NCI-H1092 treated with DMSO at 0.1 percent for 48 hours (cell line): ENCODE measurements at places on chromosomes 11 and 22.
A peak's percentile ranks its signal among the peaks of the same experiment; 100 is the strongest.

DNA sequence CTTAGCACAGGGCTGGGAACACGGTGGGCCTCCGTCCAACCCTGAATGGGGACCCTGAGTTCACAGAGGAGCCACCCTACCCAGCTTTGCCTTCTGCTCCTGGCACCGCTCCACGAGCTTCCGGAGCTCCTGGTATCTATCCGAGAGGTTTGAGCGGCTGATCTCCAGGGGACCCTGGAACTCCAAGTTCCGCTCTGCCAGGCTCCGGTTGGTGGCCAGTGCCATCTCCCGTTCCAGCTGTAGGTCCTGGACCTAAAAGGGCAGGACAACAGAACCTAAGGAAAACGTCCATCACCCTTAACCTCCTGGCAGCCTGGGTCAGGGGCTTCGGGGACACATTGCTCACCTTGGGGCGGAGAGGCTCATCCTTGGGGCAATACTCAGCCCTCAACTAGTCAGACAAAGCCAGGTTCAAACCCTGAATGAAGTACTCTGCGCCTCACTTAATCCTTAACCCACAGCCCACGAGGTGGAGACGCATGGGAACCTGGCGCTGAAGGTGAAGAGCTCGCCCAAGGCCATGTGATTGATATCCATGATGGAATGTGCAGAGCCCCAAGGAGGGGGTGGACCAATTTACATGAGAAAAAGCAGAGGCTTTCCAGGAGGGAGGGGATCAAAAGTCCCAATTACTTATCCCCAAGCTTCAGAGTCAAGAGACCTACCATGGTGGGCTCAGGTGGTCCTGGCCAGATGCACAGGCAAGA lies 27.1 kb downstream of the VPS37C start:
- DNase-seq: no peak

DNA sequence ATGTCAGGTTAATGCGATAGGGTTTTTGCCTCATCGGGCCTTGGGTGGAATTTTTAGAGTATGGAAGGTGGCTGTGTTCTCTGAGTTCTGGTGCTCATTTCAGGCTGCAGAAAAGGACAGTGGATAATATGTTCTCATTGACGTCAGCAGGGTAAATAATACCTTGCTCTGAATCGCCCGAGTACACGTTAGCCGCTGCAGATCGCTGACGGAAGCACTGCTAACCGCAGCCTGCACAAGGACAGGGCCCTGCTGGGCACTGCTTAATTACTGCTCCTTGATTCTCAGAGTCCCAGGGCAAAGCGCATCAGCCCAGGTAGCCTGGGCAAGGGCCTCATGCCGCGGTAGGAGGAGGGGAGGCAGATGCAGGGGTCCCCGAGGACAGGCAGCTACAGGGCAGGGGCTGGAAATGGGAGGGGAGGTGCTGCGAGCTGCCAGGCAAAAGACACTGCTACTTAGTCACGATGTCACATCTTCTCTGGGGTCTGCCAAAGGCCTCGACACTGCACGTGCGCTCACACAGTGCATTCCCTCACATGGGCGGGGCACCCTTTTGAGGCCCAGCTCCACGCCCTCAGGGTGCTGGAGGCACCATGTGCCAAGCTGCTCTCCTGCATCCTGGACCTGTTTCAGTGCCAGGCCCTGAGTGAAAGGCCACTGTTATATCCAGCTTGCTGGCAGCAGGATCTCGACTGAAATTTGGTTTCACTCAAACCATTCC lies 35.2 kb downstream of the PPP2R1B start:
- DNase-seq: peak; percentile 82

DNA sequence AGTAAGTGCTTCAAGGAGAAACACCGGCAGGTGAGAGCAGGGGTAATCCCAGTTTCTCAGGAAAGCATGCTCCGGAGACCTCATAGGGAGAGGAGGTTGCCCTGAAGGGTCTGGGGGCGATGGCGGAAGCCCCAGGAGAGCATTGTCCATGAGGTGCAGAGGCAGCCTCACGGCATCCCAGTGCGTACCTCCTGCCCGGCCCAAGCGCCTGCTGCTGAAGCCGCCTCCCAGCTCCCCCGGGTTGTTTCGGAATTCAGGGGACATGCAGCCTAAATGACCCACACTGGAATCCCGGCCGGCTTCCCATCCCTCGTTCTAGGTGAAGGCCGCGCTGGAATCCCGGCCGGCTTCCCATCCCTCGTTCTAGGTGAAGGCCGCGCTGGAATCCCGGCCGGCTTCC lies 2.7 kb downstream of the ZBED4 start:
- no peak for DNase-seq

GRCh38 chr22:44378380-44378779 lies 65.6 kb upstream of the SHISAL1 start:
- DNase-seq: no peak

DNA sequence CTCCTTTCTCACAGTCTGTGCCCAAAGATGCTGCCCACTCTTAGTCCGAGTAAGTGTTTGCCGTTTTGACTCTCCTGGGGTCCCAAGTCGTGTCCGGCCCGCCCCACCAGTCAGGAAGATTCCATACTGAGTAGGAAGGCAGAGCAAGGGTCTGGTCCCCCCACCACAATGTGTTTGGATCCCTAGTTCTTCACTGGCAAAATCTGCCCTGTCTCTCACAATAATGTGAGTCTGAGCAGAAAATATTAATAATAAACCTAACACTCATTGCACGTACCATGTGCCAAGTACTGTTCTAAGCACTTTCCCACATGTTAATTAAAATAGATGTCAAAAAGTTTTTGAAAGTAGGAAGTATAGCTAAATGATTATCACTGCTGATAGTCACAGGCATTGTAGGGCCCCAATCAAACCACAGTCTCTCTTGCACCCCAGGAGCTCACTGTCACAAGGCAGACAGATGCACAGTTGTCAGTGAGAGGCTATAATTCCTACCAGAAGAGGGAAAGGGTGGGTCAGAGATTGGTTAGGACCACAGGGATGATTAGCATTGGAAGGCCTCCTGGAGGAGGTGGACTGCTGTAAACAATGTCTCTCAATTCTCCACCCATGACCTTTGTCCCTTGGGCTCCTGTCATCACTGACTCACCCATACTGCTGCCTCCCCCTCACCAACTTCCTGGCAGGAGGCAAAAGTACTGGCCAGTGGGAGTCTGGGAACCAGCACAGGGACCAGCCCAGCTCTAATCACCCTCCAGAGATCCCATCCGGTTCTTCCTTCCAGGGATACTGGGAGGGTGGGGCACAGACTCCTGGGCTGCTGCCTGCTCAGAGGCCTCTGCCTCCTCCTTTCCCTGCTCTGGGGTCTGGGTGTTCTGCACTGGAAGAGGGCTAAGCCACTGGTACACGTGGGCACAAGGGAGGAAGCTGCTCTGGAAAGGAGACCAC lies 1.0 kb upstream of the POLD4 start:
- DNase-seq: no peak

DNA sequence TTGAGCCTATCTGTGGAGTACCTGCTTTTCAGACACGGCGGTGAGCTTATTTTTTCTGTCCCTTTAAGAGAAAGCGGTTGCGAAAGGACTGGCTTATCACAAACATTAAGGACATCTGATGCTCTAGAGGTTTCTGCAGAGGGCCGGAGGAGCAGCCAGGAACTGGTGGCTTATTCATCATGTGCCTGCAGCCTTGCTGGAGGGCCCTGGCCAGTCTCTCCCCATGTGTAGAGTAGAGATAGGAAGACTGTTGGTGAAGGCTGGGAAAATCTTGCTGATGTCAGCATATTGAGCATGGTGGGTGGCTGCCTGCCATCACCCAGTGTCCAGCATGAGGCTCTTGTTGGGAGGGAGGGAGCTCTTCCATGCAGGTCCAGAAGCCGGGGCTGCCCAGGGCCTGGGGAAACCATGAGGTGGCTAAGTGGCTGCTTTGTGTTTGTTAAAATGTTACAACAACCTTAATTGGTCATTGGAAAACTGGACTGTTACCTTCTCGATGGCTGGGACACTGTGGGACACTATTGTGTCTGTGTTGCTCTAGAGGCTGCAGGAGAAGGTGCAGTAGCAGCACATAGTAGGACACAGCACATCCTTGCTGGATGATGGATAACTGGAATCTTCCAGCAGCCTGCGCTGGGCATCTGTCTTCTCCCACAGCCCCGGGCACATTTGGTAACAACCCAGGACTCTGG lies 54.3 kb downstream of the TSPAN18 start:
- no peak for DNase-seq

DNA sequence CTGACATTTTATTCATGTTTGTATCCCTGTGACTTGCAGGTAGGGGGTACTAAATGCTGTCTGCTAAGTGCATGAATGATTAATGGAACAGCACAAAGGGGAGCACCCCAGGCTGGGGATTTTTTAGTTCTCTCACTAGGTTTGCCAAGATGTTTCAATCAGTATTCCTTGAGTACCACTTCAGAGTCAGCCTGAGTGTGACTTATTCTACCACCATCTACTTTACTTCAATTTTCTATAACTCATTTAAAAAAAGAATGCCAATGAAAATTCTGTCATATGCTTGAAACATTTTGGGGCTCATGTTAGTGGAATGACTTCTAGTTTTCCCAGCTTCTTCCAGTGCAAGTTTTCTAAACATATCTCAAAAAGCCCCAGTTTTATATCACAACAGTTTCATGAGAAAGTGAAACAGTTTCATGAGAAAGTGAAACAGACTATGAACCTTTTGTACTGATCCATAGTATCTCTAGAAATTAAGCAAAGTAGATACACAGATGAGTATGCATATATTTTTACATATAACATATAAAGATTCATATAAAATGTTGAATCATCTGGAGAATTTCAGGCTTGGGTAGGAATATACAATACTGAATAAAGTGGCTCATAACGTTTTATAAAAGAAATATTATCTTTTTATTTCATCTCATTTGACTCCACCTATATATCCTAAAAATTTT lies 252.4 kb downstream of the GRM5 start:
- no peak for DNase-seq

DNA sequence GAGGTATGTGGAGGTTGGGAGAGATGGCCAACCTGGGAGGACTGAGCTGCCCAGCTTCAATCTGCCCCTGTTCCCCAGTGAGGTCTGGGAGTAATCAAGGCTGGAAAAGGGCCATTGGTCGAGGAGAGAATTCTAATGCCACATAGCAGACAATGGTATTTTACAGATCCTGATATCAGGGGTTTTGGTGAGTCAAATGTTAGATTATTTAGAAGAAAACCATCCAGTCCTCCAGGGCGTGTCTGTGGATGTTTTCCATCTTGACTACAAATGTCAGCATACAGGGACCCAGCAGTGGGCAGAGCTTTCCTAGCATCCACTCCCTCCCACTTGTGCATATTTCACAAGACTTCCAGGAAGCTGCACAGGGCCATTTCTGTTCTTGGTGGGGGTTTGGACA lies 107.9 kb downstream of the SCN3B start:
- DNase-seq: no peak

- no peak for DNase-seq
Measured at GRCh38 chr11:15143855-15144254, 29.1 kb downstream of the INSC start.
